ENCODE measurements at places on chromosomes 12 and 14.

DNA sequence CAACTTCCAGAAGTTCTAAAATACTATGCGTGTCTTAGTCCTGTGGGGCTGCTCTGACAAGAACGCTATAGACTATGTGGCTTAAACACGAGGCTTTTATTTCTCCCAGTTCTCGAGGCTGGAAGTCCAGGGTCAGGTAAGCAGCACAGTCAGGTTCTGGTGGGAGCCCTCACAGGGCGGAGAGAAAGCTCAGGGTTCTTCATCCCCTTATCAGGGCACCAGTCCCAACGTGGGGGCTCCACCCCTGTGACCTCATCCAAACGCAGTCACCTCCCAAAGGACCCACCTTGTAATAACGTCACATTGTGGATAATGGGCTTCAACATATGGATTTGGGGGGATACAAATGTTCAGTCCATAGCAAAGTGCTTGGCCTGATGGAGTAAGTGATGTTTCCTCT, 37.1 kb upstream of the TC2N start:
- DNase-seq = no peak

- no peak for DNase-seq
These were observed 8.4 kb downstream of the DEGS2 start for GRCh38 chr14:100150932-100151587.

GRCh38 chr14:74945852-74946658, 9.3 kb downstream of the PGF start:
- peak; percentile 70 for DNase-seq

- DNase-seq = no peak
These were observed 295.4 kb downstream of the RPAP3 start for GRCh38 chr12:47410383-47410782.

GRCh38 chr12:212415-212714, 1.6 kb downstream of the SLC6A12 start:
- no peak for DNase-seq

DNA sequence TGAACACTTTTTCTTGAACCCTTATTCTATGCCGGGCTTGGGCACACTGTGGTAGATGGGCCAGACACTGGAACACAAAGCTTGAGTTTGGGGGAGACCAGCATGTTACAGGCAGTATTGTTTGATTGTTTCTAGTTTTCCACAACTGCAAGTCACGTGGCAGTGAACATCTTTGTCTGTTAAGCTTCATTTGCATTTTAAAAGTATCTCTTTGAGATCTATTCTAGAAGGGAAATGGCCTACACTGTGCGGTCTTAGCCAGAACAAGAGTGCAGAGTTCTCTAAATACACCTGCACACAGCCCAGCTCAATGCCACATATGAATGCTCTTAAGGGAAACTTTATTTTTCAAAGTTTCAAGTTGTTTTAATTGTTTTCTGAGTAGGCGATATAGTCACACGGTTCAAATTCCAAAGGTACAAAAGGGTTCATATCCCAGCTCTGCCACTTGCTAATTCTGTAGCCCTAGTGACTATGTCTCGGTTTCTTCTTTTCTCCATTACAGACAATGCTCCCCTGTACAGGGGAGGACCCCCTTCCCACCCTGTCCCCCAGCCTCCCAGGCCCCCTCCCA, 24.9 kb downstream of the RIN3 start:
- no peak for DNase-seq
